ENCODE measurements at places on chromosomes 4 and X.
A peak's percentile ranks its signal among the peaks of the same experiment; 100 is the strongest.

GRCh38 chr4:24408640-24409039 is 175.7 kb downstream of the DHX15 start:
- no peak for DNase-seq

- no peak for DNase-seq
Measured at GRCh38 chr4:162274354-162274753, 110.6 kb upstream of the FSTL5 start.

GRCh38 chrX:9462456-9462855 is 2.4 kb upstream of the TBL1X start:
- DNase-seq: no peak

- no peak for DNase-seq
Measured at GRCh38 chr4:15983610-15984009, 20.6 kb upstream of the FGFBP2 start.

- DNase-seq: no peak
Measured at GRCh38 chr4:89344571-89344970, 37.0 kb upstream of the GPRIN3 start.

DNA sequence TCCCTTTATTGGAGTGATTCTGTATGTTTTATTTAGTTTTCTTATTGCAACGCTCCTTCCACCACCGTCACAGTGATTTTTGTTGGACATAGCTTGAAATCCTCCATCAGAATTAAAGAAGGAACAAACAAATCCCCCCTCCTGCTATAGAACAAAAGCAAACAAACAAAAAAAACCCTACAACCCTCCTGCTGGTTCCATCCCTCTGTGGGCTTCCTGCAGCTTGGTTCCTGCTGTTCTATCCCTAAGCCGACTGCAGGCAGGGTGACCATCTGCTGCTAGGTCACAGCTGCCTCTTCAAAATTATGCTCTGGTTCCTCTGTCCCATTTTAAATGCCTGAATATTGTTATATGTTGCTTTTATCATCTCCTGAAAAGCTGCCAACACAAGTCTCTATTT is 116.8 kb upstream of the AGA start:
- no peak for DNase-seq

DNA sequence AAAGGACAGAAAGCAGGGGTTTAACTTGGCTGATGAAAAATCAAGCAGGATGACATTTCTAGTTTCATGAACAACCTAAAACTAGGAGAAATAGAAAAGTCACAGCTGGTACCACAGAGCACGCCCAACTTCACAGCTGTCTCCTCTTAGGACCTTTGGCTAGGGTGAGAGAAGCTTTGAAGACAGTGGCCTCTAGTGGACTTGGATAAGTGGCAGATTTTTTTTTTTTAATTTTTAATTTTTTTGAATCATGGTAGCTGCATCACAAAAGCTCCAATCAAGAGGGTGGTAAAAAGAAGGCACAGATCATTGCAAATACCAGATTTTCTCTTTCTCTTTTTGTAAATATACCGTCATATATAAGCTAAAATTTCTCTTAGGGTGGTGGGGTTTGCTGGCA is 20.2 kb upstream of the MAP3K15 start:
- no peak for DNase-seq

DNA sequence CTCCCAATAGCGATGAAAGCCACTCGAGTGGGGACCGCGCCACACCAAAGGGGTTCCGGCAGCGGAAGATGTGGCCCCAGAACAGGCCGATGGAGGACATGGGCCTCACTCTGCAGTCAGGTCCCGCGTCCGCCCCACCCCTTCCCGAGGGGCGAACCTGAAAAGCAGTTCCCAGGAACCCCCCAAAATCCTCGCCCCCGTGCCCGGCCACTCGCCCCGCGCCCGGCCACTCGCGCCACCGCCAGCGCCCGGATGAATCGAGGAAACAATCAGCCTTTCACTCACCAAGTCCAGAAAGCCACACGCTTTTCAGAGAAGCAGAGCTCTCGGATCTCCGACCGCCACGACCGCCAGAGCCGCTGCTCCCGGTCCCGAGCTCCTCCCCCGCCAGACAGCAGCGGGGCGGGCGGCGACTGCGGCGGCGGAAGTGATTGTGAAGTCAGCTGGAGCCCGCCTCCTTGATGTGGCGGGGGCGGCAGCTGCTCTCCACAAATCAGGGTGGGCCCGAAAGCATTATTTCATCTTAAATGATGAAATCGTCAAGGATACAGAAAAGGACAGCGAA is at the start of gene PJA1:
Gene PJA1, minus strand, starts transcription at position 367 of the 565 bp plus-strand sequence. CDS start 2,380 bp downstream, outside the sequence.
- peak; percentile 6 for DNase-seq

DNA sequence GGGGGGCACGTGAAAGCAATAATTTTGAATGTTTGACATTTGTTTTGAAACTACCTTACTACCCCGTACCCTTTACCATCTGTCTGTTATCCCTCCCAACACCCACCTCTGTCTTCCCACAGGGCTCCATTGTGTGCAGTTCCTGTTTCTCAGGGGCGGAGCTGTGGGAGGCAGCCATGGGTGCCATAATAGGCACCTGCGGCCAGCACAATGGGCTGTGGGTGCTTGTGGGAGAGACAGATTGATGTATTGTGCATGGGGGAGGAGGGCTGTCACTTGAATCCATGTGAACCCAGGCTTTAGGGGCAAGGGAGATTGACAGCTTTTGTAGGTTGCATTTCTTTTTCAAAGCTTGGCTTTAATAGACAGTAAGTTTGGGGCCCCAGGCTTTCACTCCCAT is 122.6 kb upstream of the CXorf66 start:
- no peak for DNase-seq

GRCh38 chrX:100208076-100208475 is 202.0 kb downstream of the PCDH19 start:
- DNase-seq: no peak

DNA sequence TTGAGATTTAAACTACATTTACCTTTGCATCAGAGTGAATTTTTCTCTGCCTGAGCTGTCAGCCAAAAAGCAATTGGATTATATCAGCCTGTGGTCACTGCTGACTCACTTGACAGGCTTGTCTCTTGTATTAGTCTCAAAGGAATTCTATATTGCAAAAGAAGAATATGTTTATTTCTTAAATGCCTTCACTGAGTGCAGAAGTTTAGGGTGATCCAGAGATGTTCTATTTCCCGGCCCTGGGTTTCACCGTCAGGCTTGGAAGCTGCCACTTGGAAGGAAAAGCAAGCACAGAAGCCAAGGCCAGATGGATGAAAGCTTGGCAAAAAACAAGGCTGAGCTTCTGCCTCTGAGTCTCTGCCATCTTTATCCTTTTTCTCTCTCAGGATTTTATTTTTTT is 80.9 kb downstream of the FAM114A1 start:
- DNase-seq: no peak

- no peak for DNase-seq
Measured at GRCh38 chr4:80694171-80694570, 336.3 kb upstream of the BMP3 start.
